ENCODE measurements at places on chromosomes 3 and 15.

DNA sequence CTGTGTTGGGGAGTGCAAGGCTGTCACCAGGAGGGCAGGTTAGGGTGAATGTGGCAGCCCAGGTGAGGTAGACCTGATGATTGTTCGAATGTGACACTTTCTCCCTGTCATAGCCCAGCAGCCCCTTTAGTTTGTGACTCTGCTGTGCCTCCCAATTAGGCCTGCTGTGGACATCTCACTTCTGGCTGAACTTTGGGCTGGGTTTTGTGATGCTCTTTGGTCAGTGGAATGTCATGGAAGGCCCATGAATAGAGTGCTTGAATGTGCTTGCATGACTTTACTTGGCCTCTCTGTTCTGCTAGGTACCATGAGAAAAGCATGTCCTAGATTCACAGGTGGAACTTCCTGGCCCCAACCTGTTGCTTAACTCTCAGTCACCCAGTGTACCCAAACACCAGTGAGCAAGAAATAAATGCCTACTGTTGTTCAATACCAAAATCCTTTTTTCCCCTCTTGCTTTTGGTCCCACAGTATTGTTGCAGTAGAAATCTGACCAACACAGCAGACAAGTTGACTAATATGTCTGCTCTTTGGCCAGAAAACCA, 249.7 kb downstream of the PTPRG start:
- no peak for DNase-seq

DNA sequence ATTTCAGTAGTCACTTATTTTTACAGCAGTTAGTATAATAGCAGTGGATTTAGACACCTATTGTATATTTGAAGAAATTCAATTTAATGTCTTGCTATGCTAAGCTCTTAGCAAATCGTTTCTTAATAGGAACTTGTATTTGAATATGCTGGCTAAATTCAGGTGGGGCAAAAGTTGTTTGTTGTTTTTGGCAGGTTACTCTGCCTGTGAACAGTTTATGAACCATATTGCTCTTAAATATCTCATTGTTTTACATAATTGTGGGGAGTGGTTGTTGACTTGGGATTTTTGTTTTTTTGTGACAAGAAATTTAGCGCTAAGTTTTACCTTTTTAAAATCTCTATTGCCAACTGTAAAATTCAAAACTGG, 43.4 kb downstream of the NR2C2 start:
- no peak for DNase-seq

GRCh38 chr3:71865727-71866126, 80.8 kb upstream of the PROK2 start:
- DNase-seq: no peak

- DNase-seq: no peak
These were observed 144.4 kb downstream of the ZNF621 start for GRCh38 chr3:40669176-40669575.

DNA sequence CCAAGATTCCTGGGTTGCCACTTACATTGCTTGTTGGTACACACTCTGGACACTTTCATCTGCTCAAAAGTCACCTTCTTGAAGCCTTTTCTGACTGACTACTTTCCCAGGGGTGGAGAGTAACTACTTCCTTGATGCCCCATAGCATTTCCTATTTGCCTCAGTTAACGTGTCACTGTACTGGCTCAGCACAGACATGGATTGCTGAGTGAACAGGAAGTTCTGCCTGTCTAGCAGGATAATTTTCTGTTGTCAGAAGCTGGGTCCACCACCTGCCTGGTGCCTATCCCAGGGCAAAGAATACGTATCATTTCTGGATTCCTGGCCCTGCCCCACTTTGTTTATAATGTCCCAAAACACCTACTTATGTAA, 15.3 kb upstream of the ABHD17C start:
- no peak for DNase-seq

DNA sequence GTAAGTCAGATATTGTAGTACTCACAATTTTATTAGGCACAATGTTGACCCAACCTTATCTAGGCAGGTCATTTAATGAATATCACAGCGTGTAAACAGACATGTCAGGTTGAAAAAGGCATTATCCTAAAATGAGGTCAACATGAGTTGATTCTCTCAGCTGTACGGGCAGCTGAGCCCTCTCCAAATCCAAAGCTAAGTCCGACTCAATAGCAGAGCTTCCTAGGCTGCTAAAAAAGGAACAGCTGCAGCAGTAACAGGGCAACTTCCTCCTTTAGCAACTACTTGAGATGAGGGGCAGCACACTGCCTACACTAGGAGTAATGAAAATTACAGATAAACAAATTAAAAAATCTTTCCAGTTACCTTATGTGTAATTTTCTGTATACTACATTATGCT, 189.2 kb downstream of the CADM2 start:
- no peak for DNase-seq

GRCh38 chr15:38652998-38653397, 88.4 kb upstream of the RASGRP1 start:
- DNase-seq: peak; percentile 23

- DNase-seq: no peak
These were observed 101.2 kb upstream of the ETV5 start for GRCh38 chr3:186209810-186210752.

- no peak for DNase-seq
These were observed 143.2 kb upstream of the PRICKLE2 start for GRCh38 chr3:64368257-64369020.

GRCh38 chr15:87653646-87654045, 602.9 kb downstream of the NTRK3 start:
- no peak for DNase-seq

- DNase-seq: peak; percentile 30
These were observed 452 bp downstream of the TMEM158 start for GRCh38 chr3:45225465-45226205.

DNA sequence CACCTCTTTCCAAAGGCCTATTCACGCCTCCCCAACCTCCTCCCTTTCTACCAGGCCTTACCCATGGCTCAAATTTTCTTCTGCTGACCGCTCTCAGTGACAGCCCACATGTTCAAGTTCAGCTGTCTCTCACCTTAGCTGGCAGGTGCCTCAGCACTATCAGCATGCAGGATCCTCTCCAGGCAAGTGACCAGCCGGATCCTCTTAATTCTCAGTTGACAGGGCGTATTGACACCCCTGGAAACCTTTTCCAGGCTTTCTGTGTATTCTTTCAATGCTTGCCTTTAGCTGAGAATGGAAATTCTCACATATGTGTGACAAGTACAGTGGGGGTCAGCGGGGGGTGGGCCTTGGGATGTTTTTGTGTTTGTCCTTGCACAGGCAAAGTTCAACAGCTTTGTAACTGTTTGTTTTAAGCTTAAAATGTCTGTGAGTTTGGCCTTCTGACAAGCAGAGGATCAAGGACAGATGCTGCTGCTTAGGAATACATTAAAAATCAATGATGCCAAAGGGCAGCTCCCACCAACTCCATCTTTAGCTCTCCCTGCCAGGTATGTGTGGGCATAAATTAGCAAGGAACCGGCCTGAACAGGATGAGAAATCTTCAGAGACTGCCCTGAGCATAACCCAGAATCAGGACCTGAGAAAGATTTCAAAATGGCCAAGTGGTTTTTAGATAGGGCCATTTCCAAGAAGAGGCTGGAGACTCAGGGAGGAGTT, 17.4 kb upstream of the BDH1 start:
- DNase-seq: no peak

DNA sequence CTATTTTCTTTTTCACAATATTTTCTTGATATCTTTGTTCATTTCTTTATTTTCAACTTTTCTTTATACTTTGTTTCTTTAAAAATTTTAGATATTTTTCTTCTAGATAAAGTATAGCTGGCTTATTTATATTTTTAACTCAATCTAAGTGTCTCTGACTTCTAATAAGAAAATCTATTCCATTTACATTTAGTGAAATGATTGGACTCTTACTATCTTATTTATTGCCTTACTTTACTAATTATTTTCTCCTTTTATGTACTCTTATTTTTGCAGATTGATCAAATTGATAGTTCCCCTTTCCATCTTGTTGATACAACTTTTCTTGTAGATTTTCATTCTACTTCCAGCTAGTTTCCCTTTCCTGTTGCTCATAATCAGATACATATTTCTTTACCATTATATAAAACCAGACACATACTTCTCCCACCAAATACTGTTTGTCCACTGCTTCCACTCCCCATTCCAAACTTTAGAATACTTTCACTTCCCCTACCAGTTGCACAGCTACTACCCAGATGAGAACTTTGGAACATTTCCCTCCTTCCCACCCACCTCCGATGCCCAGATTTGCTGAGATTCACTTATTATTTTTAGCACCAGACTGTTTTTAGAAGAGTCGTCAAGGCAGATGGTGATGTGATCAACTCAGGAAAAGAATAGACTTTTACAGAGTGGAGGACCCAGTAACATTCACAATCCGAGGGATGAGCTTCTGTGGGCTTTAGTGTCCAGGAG, 151.5 kb downstream of the LIPC start:
- DNase-seq: no peak

- peak; percentile 80 for DNase-seq
These were observed 24.9 kb upstream of the SIAH2 start for GRCh38 chr3:150787741-150788370.

DNA sequence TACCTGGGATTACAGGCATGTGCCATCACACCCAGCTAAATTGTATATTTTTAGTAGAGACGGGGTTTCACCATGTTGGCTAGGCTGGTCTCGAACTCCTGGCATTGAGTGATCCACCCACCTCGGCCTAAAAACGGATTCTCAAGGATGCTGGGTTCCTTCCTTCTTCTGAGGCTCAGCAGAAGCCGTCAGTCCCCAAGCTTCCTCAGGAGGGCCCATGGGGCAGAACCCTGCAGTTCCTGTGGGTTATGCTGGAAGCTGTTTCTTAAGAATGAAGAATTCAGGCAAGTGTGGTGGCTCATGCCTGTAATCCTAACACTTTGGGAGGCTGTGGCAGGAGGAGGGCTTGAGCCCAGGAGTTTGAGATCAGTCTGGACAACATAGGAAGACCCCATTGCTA, 29.0 kb upstream of the ZNF710 start:
- DNase-seq: no peak

DNA sequence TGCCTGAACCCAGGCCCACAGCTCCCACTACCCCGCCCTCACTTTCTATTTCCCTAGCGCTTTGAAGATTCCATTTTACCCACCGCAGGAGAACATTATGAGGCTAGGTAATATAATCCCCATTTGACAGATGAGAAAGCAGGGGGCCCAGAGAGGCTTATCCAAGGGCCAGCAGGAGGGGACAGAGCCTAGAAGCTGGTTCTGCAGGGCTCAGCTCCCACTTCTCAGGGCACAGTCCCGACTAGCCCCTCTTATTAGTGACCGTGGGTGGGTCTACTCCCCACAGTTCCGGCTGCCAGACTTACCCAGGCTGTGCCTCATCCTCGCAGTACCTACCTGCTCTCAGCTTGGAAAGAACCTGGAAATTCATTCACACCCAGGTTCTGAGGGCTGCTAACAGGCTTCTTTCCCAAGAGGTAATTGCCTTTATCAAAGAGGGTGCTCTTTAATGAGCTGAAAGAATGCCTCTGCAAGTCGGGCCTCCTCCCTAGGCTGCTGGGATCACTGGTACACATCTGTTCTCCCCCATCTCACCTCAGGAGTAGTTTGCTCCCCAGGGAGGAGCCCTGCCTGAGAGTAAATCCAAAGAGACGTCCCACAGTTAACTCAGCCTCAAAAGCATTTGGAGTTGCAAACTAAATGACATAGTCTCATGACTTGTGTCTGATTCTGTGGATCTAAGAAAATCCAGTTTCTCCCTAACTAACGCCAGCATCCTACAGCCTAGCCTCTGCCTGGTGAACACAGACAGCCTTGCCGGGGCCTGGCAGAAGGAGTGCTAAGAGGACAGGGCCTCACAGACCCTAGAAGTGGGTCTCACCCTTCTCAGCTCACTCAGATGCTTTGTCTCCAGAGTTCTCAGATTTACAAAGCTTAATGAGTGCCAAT, 125.0 kb downstream of the CHSY1 start:
- no peak for DNase-seq

GRCh38 chr3:182479419-182480336, 313.6 kb upstream of the ATP11B start:
- no peak for DNase-seq

DNA sequence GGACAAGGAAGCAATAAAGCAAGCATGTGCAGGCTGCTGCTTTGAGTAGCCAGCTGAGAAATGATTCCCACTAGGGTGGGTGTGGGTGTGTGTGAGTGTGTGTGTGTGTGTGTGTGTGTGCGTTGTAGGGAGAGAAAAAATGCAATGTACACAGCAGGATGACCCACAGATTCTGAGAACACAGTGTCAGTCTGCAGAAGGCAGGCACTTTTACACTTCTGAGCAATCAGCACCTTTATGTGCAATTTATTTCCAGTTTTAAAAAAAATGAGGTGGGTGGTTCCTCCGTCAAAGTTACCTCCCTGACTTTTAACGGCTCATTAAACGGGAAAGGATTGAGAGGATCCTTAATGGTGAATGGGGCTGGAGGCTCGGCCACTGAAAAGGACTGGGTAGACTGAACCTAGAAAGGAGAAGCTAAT, 38.5 kb upstream of the LIPC start:
- DNase-seq: no peak

DNA sequence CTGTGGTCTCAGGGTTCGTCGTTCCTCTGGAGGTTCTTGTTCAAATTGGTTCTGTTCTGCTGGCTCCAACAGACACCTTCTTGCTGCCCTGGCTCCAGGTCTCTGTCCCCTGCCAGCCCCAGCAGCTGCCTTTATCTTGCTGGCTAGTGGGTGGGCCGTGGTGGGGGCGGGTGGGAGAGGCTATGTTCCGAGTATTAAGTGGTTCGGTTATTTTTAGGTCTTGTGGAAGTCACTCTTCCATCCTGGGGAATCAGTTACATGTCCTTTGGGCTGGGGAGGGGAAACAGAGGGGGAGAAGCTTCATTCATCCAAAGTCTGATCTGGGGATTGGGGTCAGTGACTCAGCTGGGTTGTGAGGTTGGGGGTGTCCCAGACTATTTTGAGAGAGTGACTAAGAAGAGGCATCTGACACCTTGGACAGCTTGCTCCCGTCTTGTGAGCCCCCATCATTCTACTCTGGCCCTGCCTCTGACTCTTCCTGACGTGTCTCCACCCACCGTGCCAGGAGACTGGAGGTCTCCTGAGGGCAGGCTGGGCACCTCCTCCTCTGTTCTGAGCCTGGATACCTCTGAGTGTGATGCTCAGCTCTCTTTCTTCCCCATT, at the start of gene XIRP1:
TSS of gene XIRP1 (minus strand) at position 106 of the 603 bp plus-strand sequence. CDS start 3,150 bp downstream, outside the sequence.
- no peak for DNase-seq

DNA sequence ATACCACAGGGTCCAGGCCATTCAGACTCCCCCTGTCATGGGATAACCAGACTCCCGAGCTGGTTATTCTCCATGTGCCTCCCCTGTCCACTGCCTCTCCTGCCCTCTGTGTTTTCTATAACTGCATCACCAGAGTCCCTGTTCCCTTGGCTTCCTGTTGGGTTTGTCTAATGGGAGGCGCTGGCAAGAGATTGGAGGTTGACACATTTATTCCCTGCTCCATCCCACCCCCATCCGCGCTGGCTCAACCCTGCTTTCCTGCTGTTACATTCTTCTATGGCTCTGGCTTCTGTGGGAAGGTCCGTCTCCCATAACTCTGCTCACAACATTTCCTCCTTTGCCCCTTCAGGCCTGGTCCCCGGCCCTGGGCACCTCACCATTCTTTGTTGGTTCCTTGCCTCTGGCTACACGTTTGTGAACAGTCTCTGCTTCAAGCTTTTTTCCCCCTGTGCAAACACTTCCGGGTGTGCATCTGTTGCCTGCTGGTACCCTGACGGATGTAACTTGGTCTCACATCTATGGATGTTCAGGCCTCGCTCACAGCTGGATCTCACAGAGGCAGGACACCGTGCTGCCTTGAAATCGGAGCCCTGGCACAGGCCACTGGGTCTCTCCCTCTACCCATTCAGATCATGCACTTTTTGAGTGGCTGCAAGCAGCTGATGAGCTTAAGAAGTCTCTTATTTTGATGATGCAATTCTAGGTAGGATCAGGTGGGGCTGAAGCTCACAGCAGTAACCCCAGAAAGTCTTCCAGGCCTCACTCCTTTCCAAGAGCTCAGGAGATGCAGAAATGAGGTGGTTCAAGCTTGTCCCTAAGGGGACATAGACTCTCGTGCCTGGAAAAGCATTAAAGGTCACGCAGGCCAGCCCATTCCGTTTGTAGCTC, 68.6 kb upstream of the ATP13A3 start:
- no peak for DNase-seq

Measured in stimulated activated CD8-positive, alpha-beta memory T cell treated with anti-CD3 and anti-CD28 coated beads, Interleukin-2, amount 100 ng/mL, for 48 hours (primary cell).